ENCODE measurements at places on chromosomes 13 and 19.

DNA sequence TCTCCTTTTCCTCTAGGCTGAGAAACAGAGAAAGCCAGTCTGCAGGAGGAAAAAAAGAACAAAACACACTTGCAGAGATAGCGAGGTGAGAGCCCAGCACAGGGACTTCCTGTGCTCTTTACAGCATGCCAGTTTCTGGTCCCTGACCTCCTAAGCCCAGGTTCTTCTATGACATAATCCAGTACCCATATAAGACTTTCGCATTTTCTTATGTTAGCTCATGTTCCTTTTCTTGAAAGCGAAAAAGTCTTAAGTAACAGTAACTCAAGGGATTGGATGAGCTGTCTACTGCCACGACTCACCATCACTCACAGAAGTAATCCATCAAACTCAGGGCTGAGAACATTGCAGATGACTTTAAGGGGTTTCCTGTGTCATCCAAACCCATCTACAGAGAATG lies 17.4 kb downstream of the CCDC70 start:
- DNase-seq: no peak

- DNase-seq: peak; percentile 23
Observed at GRCh38 chr19:24159707-24160106, 72.7 kb downstream of the ZNF254 start.

DNA sequence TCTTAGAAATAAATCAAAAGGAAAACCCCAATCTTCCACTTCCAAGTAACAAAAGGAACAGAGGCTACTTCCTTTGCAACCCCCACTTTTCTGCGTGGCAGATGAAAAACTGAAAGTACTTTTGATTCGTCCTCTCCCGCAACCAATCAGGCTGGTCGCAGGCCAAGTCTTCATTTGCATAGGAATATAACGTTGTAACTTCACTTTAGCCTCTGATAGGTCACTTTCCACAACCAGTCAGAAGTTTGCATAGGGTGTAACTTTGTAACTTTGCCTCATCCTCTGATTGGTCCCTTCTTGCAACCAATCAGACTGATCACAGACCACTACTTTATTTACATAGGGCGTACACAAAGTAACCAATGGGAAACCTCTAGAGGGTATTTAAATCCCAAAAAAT lies 37.2 kb downstream of the TGDS start:
- DNase-seq: no peak

- DNase-seq: no peak
Observed at GRCh38 chr13:23965346-23965745, 68.0 kb upstream of the C1QTNF9B start.

DNA sequence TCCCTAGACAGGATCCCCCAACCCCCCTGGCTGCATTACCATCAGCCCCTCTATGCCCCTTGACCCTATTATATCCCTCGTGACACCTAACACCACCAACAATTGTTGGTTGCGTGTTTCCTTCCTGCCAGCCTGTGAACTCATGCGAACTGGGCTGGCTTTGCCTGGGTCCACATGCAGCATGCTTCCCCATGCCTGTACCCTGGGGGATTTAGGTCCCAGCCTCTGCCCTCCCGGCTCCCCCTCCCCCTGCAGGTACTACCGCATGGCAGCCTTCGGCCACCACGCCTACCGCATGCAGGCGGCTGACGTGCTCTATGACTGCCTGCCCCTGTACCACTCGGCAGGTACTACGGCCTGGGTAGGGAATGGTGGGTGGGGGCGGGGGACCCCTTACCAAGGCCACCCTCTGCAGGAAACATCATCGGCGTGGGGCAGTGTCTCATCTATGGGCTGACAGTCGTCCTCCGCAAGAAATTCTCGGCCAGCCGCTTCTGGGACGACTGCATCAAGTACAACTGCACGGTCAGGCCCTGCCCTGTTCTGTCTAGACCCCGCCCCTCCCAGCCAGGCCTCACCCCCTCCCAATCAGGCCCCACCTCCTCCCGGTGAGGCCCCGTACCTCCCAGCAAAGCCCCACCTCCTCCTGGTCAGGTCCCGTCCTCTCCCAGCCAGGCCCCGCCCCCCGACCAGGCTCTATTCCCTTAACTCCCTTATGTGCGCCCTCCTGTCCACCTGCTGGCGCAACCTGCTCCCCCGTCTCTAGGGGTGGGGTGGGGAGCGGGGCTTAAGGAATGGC lies 18.5 kb downstream of the SLC27A1 start:
- peak; percentile 97 for DNase-seq

DNA sequence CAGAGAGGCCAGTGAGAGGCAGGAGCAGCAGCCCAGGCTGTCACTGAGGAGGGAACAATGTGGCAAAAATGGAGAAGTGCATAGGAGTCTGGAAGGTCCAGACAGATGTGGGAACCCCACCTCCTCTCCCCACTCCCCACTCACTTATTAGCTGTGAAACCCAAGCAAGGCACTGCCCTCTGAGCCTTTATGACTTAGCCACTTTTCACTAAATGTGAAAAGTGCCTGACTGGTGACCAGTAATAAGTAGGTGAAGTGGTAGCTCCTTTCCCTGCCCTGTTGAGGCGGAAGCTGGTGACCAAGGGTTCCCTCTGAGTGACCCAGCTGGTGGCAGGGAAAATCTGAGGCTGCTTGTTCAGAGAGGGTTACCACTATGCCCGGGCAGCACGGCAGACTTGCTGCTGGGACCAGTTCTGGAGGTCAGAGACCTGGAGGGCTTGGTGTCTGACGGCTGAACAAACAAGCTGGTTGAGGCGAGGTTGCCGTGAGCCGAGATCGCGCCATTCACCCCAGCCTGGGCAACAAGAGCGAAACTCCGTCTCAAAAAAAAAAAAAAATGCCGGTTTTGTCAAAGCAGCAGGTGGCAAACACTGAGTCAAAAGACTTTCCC lies 80.0 kb downstream of the ZNF429 start:
- no peak for DNase-seq

All from hematopoietic multipotent progenitor cell treated with erythropoietin and hydrocortisone succinate and interleukin-3 and kit ligand, for 6 days (in vitro differentiated cells).